ENCODE measurements at places on chromosomes 7 and 10. TPM values are rescaled to one million over a fixed set of nuclear protein-coding genes. Genes with fewer than 3 reads are reported as not detected.
A peak's percentile ranks its signal among the peaks of the same experiment; 100 is the strongest.

The HIPK2 gene
- total RNA-seq: 119 TPM

The CH25H gene
- 0.31 TPM for total RNA-seq

GRCh38 chr7:49791088-49791741 lies 17.8 kb downstream of the VWC2 start:
- no peak for DNase-seq

DNA sequence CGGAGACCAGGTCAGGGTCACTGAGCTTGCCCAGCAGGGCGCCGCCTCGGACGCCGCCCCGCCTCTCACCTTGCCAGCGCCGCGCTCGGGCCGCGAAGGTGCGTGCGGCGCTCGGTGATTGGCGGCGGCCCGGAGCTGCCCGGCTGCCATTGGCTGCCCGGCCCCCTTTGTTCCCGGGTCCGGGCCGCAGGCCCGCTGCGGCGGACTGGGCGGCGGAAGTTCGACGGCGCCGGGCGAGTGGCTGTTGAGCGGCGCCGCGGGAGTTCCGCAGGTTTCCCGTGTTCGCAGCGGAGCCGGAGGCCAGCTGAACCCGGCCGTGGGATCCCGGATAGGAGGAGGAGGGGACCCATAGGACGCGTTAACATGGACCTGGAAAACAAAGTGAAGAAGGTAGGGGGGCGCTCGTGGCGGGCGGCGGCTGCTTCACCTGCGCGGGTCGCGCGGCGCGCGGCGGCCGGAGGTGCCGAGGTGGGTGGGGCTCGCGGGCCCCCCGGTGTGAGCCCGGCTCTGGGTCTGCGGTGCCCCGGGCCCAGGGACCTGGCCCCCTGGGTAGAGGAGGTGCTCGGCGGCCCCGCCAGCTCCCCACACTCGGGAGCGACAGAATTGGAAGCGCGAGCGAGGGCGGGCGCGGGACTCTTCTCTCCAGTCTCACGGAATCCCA lies at the start of gene TES:
TES (plus strand) TSS at position 195 of the 661 bp plus-strand sequence; CDS start at position 364, 169 bp downstream.
- DNase-seq: peak; percentile 69

GRCh38 chr10:1734288-1734687 lies 3.0 kb downstream of the ADARB2 start:
- no peak for DNase-seq

DNA sequence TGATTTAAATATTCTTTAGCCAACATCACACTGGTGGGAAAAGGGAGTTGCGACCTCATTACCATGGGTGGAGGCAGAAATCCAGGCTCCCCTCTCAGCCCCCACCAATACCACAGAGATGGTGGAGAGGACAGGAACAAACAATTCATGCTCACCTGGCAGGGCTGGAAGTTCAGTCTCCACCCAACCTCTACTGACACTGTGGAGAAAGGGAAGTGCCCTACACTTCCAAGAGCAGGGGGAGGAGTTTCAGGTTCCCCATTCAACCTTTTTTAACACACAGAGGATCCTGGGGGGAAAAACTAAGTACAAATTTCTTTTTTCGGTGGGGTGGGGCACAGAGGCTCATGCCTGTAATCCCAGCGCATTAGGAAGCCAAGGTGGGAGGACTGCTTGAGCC lies 210.1 kb upstream of the KCTD7 start:
- DNase-seq: no peak

Data from heart right ventricle (tissue), 16 donors.